ENCODE measurements at places on chromosomes 1 and 21. TPM values are rescaled to one million over a fixed set of nuclear protein-coding genes. Genes with fewer than 3 reads are reported as not detected.
A peak's percentile ranks its signal among the peaks of the same experiment; 100 is the strongest.

Gene TCHH
- total RNA-seq, result under 0.01 TPM

Gene EIF2D
- total RNA-seq, result 56.1 TPM

Gene ANKRD34A
- under 0.01 TPM for total RNA-seq

Gene BRINP2
- total RNA-seq, result not detected

Gene SLC30A2
- total RNA-seq, result not detected

Gene SVBP
- total RNA-seq, result 21.0 TPM

Gene EMC1
- total RNA-seq, result 60.8 TPM

DNA sequence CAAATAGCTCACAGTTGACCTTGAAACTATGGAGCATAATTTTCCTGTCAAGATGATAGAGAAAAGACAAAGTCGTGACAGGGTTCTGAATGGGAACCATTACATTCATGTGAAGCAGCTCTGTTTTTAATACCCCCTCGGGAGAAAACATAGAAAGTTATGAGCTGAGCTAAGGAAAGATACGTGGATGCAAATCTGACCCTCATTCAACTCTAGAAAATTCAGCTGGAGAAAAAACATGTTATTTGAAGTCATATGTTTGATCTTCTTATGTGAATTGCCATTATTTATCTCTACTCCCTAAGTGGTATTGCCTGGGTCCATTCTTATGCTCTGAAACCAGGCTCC is 48.0 kb upstream of the LRRC52 start:
- DNase-seq, result no peak

DNA sequence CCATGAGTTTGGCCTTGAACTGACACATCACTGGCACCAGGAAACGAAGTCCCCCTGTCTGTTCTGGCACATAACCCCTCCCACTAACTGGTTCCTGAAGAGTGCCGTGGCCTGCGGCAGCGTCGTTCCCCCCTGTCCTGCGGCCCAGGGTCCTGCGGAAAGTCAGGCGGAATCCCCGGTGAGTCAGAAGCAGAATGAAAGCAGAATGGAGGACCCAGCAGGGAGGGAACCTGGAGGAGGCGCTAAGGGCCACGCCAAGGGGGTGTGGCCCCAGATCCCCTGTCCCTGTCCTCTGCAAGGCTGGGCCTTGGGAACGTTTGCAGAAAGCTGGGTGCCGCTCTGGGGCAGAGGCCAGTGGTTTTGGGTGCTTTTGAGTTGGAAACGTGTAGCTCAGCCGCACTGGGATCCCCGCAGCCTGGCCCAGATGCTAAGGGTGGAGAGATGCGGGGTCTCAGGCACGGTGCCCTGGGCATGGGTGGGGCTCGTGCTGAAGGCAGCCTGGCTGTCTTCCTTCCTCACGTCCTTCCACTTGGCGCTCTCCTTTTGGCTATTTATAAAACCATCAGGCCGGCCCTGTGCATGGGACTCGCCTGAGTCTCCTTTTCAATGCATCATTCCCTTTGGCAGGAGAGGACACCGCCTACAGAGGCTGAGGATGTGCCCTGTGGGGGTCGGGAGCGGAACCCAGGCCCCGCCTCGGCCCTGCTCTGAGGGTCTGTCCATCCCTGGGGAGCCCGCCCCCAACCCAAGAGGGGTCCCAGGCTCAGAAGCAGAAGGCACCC is 36.2 kb downstream of the TP73 start:
- DNase-seq, result no peak

- peak; percentile 67 for DNase-seq
Observed at GRCh38 chr1:109979489-109980091, 5.0 kb upstream of the AHCYL1 start.

DNA sequence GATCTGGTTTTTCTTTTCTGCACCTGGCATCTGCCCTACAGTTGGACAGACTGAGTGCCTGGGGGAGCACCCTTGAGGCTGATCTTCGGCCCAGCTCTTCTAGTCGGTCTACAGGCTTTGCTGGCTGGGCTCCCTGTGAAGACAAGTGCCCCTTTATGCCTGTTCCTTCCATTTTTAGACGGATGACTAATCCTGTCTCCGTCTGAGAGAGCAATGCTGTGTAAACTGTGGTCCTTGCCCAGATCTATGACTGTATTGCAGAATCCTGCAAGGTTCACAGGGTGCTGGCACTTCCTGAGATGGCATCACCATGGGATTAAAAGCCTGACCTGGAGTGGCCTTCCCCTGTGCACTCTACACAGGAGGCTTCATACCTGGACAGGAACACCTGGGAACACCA is 47.6 kb upstream of the SAMD13 start:
- DNase-seq, result peak; percentile 98

DNA sequence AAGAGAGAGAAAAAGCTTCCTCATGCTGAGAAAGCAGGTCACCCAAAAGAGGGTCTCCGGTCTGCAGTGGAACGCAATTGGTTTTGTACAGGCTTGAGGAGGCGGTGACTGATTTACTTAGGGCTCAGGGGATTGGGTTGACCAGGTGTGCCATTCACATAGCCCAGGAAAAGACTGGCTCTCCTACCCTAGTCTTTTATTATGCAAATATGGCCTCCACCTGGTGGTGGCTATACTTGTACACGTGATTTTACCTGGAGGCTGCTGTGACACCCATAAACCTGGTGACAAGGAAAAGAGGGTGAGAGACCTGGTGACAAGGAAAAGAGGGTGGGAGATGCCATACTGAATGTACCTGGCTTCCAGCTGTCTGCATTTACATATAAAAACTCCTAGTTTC is 49.9 kb downstream of the DNTTIP2 start:
- no peak for DNase-seq

- DNase-seq, result peak; percentile 91
Observed at GRCh38 chr1:92808381-92808780, 23.5 kb upstream of the RPL5 start.

- peak; percentile 48 for DNase-seq
Observed at GRCh38 chr1:35637401-35637809, 3.9 kb downstream of the PSMB2 start.

GRCh38 chr1:18893120-18893519 is 9.2 kb downstream of the ALDH4A1 start:
- DNase-seq, result no peak

- DNase-seq, result no peak
Observed at GRCh38 chr1:6673816-6674398, 27.7 kb downstream of the DNAJC11 start.

- no peak for DNase-seq
Observed at GRCh38 chr1:248892590-248892989, 13.4 kb upstream of the PGBD2 start.

DNA sequence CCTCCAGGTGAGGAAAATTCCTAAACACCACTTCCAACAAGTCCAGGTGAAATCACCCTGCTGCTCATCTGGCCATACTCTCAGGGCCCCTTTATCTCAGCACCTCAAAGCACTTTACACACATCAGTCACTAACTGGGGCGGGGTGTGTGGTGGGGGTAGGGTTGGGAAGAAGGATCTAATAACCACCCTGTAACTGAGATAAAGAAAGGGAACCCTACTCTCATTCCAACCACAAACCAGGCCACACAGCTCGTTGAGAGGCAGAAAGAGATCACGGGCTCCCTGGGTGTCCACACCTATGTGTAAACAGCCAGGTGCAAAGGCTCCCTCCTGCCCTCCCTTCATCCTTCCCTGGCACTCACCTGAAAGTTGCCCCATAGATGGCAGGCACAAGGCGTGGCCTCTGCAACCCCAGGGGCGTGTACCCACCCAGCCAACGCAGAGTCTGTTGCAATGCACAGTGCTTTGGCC is 20.4 kb downstream of the GPR161 start:
- peak; percentile 35 for DNase-seq

DNA sequence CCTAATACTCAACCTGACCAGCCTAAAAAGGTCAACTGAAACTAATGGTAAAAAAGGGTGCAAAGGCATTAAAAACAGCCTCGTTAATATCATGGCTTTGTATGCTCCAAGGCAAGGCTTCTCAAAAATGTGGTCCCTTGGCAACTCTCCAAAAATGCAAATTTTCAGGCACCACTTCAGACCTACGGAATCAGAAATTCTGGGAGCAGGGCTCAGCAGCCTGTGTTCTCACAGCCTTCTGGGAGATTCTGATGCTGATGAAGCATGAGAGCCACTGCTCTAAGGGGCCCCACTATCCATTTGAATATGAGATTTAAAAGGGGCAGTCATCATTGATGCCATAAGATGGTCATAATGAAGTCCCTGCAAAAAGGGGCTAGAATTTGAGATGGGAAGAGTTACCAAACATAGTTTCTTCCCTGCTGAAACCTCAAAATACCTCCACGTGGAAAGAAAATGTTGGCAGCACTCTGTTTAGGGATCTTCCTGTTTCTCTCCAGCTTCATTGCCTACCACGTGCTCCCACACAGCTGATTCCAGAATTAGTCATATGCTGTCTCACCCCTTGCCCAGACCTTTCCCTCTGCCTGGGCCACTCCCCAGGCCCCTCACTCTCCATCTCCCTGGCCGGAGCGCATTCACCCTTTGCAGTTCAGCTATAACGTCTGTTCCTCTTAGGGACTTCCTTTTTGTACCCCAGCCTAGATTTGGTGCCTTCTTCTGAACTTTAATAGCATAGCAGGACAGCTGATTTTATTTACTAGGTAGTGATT is 46.7 kb downstream of the PHC2 start:
- peak; percentile 81 for DNase-seq

GRCh38 chr1:26287033-26287711 is 7.3 kb downstream of the SH3BGRL3 start:
- no peak for DNase-seq

DNA sequence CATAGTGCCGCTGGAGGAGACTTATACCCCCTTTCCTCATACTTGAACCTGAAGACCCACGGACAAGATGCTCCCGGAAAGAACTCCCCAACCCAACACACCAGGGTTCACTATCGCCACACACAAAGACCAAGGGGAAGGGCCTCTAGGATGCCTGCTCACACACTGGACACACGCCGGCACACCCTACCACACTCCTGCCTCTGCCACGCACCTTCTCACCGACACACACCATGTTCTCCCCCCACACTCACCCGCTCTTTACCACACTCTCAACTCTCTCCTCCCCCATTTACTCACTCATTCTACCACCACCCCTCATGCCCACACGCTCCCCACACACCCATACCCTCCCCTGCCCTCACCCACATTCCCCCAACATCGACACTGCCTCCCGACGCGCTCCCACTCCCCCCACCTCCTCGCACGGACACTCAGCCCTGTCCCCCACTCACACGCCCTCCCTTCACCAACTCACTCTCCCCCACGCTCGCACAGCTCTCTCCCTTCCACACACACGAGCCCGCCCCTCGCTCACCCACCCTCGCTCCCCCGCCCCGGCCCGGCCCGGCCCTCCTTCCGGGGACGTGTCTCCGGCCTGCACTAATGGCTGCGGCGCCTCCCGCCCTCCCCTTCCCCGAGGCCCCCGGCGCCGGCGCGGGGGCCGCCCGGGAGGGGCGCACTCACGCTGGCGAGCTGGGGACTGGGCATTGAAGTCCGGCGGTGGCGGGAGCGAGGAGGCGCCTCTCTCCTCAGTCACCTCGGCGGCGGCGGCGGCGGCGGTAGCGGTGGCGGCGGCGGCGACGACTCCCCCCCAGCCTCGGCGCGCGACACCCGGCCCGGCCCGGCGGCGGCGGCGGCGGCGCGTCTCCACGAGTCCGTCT is 626 bp downstream of the PTP4A2 start:
- DNase-seq, result peak; percentile 35

DNA sequence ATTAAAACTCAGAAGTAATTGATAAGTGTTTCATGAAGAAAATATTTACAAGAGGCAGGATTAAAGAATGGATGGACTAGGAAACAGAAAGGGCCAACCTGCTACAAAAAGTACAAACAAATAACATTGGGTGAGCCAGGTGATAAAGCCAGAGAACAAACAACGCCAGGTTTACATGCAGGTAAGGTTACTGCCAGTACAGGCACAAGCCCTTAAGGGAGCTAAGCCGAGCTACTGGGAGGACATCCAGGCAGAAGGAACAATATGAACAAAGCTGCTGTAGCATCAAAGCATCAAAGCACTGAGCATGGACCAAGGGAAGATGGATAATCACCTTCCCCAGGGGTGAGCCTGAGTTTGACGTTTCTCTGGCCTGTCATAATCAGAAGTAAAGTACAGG is 380.7 kb downstream of the SEC16B start:
- DNase-seq, result no peak

DNA sequence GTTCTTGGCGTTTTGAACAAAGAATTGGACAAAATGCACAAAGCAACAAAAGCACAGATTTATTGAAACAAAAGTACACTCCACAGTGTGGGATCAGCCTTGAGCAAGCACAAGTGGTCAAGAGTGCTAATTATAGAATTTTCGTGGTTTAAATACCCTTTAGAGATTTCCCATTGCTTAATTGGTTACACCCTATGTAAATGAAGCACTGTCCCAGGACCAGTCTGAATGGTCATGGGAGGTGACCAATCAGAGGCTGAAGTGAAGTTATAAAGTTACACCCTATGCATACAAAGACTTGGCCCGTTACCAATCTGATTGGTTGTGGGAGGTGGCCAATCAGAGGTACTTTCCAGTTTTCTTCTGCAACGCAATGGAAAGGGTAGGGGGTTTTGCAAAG is 223.6 kb downstream of the CENPF start:
- DNase-seq, result no peak

GRCh38 chr1:50978144-50978851 is 8.3 kb downstream of the CDKN2C start:
- DNase-seq, result peak; percentile 17

- no peak for DNase-seq
Observed at GRCh38 chr1:15684042-15684461, at the start of gene PLEKHM2. Gene PLEKHM2, plus strand, starts transcription at chr1:15684320. Its CDS starts 239 bp downstream, at chr1:15684559.

GRCh38 chr1:160018900-160019299 is 12.9 kb downstream of the PIGM start:
- DNase-seq, result peak; percentile 67

DNA sequence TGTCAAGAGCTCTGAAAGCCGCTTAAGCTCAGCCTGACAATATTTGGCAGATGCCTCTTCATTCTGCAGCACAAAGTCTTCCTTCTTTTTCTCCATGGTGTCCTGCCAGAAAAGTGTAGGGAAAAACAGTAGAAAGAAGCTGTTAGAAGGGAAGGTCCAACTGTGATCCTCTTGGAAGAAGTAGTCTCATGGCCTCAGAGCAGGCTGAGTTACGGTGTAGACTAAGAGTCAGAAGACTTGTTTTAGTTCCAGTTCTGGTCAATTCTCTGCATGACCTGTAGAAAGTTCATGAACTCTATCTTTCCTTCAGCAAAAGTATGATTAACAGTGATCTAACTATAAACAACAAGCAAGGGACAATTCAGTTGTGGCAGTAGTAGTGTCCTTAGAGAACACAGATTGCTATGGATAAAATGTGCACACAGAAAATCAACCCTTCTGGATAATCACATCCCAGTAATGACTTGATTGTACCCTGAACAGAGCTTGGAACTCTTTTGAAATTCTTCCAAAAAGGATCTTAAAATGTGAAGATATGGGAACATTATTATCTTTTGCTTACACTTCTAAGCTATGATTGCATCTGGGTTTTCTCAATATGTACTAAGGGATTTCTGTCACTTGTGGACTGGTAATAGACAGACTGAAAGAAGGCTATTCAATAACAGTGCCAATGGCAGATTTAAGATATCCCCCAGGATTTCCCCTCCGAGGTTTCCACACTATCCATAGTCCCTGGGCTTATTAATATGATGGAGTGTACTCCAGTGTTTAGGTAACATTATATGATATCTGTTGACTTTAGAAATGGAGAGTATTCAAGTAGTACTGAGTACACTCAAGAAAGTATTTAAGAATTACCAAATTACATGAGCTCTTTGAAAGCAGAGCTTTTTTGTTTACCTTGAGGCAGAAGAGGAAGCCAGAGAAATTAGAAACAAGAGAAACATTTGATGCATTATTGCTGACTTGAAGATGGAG is 22.1 kb upstream of the GBP2 start:
- no peak for DNase-seq

GRCh38 chr1:88433556-88433955 is 250.5 kb upstream of the PKN2 start:
- peak; percentile 61 for DNase-seq

Data from bronchial epithelial cell (primary cell).